ENCODE measurements at places on chromosomes 1 and 21.

DNA sequence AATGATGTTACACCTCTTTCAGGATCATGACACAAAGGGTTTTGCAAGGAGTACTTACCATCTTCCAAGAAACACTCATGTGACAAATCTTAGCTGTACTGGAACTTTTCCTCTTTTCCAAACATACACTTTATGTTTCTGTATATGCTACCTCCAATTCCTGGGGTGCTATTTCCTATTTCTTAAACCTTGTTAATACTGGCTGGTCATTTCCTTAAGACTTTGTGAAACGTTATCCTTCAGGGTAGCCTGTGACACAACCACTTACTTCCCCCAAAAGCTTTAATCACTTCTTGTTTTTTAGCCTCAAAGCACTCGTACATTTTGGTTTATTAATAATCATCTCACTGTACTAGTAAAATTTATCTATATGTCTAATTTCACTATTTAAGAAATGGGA, 39.4 kb downstream of the OR10Z1 start:
- DNase-seq: no peak

GRCh38 chr1:65717815-65718454, 74.8 kb upstream of the PDE4B start:
- DNase-seq: no peak

DNA sequence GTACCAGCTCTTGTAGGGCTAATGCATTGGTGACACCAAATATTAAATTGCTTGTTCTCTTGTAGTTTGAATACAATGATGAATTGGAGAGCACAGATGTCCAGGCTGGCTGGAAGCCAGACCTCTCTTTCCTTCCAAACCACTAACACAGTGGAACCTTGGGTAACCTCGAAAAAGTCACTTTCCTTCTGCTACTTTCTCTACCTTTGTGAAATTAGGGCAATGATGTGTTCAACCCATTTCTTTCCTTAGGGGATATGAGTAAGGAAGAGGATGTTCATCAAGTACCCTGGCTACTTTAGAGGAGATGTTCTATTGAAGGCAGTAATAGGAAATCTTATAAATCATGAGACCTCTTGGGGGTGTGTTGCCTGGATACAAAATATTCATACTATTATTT, 55.7 kb downstream of the XCL2 start:
- DNase-seq: peak; percentile 45

DNA sequence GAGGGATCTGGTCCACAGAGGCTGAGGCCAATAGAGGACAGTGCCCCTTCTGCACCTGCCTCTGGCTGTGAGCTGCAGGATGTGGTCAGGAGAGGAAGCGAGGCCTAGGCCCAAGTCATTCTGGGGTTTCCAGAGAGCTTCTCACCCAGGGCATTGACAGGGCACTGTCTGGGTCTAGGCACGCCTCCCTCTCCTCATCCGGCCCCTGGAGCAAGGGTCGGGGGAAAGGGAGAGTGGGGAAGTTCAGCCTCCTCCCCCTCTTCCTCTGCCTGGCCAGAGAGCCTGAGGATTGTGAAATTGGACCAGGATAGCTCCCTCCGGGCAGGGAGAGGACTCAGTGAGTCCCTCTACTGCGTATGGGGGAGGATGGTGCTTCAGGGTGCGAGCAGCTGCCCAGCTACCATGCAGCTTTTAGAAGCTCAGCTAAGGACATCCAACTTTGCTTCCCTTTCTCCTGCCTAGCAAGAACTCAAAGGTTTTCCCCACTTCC, 6.3 kb upstream of the INAVA start:
- peak; percentile 83 for DNase-seq

GRCh38 chr1:91057784-91058183, 35.9 kb upstream of the ZNF644 start:
- DNase-seq: no peak

DNA sequence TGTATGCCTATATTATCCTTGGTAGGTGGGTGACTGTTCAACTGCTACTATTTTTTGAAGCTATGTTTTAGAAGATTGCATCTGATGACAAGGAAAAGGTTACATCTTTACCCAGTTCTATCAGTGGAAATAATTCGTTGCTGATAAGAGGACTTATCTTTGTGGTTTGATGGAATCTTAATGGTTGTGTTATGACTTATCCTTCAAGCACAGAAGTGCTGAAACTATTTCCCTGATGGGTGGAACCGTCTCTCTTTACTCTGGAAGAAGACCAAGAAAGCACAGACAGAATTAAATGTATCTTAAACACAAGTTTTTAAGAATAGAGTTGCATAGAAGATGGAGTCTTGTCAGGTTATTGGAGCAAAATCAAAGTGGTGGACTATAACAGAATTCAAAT, 437.7 kb upstream of the KAZN start:
- no peak for DNase-seq

GRCh38 chr1:199308349-199308846, 669.6 kb downstream of the PTPRC start:
- no peak for DNase-seq

DNA sequence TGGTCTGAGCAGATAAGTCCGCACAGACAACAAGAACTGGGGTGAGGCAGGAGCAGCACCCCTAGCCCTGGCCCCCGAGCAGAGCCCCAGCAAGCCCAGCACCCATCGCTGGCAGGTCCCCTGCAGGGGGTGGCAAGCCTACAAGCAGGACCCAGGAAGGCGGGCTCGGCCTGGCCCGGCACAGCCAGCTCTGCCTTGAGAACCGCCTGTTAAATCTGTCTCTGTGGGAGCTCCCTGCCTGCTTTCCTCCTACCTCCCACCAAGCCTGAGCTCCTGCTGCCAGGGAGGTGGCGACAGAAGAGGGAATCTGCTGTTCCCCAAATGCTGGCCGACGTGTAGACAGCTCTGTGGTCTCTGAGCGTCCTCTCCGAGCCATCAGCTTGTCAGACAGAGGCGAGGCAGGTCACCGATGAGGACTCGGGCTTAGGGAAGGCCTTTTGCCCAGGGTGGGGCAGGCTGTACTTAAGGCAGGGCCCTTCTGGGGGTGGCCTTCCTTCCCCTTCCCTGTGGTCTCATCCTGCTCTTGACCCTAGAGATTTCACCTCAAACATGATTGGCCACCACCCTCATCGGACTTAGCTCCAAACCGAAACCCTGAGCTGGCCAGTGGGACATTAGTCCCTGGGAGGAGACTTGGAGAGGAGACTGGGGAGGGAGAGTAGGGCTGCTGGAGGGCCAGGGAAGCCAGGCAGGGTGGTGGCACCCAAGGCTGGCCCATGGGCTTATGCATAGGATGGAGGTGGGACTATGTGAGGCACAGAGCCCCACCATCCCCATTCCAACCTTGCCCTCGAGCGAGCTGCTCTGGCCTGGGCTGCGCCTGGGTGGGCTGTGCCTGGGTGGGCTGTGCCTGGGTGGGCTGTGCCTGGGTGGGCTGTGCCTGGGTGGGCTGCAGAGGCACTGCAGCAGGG, 7.7 kb downstream of the SELENON start:
- no peak for DNase-seq

DNA sequence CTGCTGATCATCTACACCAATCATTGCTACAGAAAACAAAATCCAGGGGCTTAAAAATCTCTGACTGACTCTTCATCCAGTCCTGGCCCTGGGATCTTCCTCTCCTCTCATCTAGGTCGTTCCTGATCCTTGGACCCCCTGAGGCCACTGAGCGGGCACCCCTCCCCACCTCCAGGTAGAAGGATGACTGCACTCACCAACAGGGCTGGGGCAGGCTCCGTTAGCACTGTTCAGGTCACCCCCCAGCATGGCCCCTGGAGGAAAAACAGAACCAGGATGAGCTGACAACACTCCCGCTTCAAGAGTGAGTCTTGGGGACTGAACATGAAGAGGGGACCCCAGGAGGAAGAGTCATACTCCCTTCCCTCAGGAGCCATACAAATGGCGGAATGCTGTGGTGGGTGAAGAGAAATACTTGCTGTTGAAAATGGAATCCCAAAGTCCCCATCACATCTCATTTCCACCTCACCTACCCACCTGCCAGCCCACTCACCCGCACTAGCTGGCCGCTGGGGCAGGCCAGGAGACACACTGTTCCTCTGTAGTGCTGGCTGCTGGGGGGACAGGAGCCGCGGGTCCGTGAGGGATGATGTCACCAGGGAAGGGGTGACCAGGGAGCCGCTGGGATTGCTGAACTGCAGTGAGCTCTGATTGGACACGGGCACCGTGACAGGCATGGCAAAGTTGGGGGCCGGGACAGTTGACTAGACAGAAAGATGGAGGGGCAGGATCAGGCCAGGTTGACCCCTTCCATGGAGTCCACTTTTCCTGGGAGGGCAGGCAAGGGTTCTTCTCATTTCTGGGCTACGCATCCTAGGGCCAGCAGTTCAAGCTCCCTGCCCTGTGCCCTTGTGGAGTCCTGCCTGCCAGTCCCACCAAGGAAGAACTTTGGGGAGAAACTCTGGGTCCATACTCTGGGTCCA, 21.2 kb downstream of the MEF2D start:
- DNase-seq: no peak

DNA sequence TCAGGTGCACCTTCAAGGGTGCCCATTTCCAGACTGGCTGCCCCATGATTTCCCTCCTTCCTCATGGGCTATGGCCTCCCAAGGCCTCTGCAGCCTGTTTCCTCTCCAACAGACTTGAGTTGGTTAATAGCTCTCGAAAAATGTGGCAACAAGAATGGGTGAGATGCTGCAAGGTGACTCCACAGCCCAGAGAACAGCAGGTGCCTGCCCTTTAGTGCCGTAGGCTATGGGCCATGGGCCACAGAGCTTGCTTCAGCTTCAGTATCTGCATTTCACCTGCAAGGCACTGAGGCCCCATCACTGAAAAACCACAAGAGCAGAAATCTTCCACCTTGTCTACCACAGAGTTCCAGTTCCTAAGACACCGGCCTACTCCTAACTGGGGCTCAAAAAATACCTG, 122.0 kb downstream of the ETS2 start:
- no peak for DNase-seq

DNA sequence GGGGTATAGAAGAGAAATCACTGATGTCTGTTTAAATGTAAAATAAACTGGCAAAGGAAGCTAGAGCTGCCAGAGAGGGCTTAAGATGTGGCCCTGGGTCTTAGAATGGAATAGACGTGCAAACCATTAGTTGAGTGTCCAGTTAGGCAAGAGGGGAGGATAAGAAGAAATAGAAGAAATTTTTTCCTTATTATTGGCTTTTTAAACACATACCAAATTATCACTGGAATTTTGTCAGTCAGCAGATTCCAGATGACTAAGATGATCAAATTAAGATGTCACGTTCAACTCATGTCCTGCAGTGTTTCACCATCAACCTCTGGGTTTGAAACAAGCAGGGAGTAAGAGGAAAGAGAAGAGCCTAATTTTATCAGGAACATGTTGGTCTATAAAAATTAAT, 71.6 kb upstream of the C1orf21 start:
- DNase-seq: no peak

Measured in KG1 (cell line).